ENCODE measurements at places on chromosomes 12 and 14.

DNA sequence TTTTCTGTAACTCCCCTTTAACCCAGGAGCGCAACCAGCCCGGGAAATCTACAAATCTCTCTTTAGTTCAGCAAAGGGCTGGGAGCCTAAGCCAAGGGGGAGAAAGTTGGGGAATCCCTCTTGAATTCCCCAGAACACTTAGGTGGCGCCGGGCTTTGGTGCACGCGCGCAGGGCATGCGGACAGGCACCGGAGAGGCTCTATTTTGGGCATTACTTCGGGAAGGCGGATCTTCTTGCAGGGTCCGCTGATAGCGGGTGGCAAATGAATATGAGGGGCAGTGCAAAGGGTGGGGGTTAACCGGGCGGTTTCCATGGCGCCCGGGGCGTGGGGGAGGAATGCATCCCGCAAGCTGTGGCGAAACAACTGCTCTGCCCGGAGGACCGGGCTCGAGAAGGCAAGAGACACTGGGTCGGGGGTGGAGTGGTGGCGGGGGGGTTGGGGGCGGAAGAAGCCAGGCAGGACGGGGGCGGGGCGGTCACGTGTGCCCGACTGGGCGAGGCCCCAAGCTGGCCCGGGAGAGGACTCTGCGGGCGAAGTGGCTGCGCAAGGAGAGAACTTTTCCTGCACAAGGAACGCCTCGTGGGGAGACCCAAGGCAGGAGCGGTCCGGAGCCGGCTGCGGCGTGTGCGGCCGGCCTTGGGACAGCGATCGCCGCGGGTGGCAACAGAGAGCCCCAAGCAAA is at the start of gene FLVCR2:
Gene FLVCR2, plus strand, starts transcription at position 519 of the 684 bp plus-strand sequence. CDS start 353 bp downstream, outside the sequence.
- DNase-seq: peak; percentile 74

DNA sequence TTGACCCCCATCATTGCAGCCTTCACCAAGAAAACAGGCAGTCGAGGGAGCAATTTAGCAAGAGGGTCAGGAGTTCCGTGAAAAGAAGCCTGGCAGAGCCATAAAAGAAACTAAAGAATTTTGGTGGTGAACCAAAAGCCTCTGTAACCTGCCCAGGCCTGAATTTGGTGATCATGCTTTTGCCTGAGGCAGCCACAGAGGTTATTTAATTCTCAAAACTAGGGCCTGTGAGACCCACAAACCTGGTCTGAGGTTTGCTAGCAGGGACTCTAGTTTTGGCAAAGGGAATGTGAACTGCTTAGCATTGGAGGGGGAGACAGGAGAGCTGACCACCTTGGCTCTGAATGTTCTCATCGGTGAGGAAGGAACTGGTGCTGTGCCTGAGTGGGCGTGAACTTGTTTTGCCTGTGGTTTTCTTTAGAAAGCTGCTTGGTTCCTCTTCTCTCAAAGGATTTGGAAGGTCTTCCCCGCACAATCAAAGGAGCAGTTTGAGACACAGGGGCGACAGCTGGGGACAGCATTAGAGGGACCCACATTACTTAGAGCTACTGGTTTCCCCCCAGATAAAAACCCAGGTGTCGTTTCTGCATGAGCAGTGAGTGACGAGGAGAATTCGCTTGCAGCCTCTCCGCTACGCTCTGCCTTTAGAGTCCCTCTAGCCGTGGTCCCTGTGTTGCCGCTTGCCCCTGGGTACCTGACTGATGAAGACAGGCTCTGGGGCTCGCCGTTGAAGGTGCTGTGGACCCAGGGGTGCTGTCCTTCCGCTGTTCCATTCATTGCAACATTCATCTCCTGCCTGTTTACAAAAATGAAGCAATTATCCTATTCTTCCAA is 12.6 kb upstream of the WNT5B start:
- no peak for DNase-seq

DNA sequence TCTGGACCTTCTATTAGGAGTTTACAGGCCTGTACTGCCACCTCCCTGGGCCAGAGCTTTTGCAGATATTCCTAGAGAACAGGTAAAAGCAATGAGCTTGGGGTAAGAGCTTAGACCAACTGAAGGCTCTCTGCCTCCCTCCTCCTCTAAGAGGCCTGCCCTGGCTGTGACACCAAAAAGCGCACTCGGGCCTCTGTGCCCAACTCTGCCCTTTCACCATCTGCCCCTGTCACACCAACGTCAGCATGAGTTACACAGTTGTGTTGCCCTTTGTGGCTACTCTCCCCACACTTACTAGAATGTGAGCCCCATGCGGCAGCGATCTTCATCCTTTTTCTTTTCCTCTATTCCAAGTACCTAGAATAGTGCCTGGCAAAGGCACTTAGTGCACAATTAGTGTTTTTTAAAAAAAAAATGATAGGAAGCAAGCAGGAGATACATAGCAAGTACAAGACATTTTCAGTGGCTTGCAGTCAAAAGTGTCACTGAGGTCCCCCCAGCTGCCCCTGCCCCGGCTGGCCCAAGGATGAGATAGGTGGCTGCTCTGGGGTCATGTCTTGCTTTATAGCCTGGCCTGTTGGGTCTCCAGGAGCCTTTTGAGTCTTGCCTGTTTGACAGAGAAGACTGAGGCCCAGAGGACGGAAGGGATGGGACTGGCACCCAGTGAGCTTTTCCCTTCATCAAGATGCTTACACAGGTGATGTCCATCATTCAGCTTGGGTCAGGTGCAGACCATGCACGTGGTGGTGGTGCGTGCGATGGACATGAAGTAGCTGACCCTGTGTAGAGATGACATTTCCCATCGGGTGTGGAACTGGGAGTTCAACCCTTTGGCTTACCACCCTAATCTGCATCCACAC is 12.5 kb downstream of the CKB start:
- DNase-seq: no peak

DNA sequence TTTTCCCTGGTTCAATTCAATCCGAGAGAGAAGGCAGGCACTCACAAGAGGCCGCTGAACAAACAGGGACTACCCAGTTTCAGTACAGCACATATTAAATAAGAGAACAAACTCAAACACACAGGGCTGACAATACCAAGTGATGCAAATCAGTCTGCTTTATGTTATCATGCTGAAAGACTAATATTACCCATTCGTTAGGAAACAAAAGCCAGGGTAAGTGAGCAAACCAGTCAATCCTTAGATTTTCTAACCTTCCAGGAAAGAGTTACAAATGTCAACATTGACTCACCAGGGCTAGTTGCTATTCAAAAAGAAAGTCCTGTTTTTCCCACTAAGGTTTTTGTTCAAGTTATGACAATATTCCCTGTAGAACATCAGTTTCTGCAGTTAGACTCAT is 246.2 kb downstream of the C12orf42 start:
- DNase-seq: no peak

- DNase-seq: no peak
These were observed 225.0 kb downstream of the KCNC2 start for GRCh38 chr12:74984631-74985030.

DNA sequence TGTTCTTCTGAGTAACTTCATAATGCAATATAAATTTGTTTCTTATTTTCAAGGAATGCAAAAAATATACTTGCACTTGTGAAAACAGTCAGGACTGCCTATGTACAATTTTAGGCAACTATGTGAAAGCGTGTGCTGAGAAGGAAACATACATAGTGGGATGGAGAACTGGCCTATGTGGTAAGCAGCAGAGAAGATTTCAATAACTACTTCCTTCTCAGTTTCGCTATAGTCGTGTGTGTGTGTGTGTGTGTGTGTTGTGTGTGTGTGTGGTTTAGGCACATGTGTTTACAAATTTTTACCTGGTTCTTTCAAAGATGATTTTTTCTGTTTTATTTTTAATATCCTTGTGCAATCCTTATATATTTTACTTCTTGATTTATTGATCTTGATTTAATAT is 211.8 kb downstream of the LRRK2 start:
- no peak for DNase-seq

DNA sequence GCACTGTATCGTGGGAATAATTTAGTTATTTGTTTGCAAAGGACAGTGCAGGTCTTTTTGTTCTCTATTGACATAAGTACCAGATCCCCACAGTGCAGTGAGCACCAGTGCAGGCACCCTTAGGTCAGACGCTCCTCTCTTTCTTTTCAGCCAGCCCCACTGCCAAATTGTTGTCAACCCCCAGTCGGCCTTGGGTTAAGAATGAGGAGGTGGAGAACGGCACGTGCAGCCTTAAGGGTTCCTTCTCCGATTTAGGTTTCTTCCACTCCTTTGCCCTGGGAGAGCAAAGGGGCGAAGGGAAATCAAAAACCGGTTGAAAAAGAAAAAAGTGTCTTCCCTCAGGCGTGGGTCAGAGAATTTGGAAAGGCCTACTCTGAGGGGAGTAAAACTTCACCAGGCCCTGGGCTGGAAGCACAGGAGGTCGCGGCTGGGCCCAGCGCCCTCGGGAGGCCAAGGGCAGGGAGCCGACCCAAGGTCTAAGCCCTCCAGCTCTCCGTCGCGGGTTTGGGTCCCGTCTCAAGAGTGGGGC is 4.3 kb downstream of the PAX9 start:
- no peak for DNase-seq

GRCh38 chr14:21867541-21867940 is 193.9 kb upstream of the OR4E1 start:
- no peak for DNase-seq

DNA sequence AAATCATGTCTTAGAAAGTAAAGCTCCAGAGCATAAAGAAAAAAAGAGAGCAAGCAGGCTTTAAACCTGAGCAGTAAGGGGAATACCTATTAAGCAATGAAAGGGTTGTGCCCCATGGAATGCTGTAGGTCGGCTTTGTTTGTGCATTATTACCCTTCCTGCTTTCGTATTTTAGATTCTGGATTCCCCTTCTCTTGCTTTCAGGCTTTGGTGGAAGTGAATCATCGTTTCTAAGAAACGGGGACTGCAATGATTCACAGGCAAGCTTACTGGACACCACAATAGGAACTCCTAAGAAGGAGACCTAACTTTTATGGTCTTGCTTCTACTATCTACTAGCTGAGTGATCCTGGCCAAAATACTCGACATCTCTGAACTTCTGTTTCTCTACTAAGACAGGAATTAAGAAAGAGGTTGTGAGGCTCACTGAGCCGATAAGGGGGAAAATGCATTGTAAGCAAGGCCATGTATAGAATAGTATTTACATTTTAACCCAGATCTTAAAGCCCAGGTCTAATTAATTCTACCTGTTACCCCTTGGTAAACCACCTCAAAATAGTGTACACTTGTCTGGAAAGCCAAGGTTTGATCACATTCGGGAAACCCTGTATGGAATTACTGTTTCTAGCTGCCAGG is 1.2 kb upstream of the BMAL2 start:
- no peak for DNase-seq

DNA sequence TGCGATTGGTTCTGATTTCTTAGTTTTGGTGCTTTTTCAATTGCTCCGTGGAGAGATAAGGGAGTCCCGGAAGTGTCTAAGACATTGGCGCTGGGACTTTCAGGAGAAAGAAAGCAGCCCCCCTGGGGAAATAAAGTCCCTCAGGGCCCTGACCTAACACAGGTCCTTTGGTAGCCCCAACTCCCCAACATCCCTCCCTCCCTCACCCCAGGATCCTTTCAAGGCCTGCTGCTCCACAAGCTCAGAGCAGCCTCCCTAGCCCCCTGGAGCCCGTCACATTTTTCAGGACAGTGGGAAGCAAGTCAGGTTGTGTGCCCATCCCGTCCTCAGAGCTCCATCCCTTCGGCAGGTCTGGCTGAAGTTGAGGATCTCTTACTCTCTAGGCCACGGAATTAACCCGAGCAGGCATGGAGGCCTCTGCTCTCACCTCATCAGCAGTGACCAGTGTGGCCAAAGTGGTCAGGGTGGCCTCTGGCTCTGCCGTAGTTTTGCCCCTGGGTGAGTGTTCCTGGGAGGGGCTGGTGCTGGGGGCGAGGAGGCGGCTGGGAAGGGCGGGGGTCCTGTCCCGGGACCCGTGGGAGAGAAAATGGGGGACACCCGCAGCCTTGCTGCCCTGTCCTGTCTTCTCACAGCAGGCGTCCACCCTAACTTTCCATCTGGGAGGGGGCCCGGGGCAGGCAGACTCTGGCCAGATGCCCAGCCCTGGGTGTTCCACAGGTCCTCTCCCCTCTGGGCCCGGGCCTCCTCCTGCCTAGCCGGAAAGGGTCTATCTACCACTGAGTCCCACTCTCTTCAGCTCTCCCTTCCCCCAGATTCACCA is 950 bp downstream of the IFI27 start:
- DNase-seq: no peak

DNA sequence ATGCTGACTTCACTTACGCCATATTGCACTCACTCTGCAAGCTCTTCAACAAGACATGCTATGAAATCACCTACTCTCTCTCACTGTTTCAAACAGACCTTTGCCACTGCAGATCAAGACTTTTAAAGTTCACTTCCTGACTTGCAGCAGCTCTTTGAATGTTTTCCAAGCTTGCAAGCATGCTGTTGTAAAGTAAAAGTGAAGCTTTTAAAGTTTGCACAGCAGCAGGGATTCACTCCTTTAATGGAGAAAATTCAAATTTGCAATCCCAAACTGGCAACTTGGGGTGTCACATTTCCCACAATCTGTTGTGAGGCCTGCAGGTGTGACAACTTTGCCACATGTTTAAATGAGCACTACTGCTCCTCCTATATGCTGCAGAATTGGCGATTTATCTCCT is 270.9 kb downstream of the ALX1 start:
- DNase-seq: no peak

- no peak for DNase-seq
These were observed 5.1 kb downstream of the AKAP3 start for GRCh38 chr12:4643747-4644146.

GRCh38 chr14:84252706-84253105 is 1277.2 kb upstream of the FLRT2 start:
- no peak for DNase-seq

GRCh38 chr12:124505001-124505818 is 62.2 kb downstream of the NCOR2 start:
- no peak for DNase-seq

- no peak for DNase-seq
These were observed 11.4 kb upstream of the RNF34 start for GRCh38 chr12:121388421-121388981.

- peak; percentile 88 for DNase-seq
These were observed 58.2 kb upstream of the BEGAIN start for GRCh38 chr14:100645196-100645981.

DNA sequence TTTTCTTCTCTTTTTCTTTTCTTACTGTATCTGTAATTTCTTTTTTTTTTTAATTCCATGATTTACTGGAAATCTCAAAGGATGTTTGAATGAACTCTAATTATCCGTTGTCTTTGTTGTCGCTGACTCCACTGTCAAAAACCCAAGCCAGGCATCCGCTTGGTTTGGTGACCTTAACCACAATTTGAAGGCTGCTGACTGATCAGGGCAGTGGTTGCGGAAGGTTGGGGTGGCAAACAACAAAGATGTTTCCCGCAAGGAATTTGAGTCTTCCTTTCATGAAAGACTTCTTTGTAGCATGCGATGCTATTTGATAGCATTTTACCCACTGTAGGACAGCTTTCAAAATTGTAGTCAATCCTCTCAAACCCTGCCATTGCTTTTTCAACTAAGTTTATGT is 1013.8 kb downstream of the DIO2 start:
- DNase-seq: no peak

GRCh38 chr12:33052141-33053051 is 155.8 kb upstream of the PKP2 start:
- no peak for DNase-seq

DNA sequence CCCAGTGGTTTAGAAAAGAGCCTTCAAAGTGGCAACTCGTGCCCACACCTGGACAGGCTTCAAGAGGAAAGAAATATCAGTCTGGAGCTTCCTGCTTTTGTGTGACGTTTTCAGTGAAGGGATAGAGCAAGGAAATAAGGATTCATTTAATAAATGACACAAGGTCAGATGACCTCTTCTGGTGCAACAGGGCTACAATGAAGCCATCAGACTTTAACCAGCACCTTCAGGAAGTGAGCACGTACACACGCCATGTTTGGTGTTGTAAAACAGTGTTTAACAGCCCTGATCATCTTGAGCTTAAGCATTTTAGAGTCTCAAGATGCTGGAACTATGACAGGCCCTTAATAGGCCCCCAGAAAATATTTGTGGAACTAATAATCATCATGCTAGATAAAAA is 59.1 kb downstream of the CCDC60 start:
- DNase-seq: no peak

- no peak for DNase-seq
These were observed 226.4 kb downstream of the ANO2 start for GRCh38 chr12:5718680-5719079.

Measured in HEK293T (cell line).